ENCODE measurements at places on chromosomes 2 and 18. TPM values are rescaled to one million over a fixed set of nuclear protein-coding genes. Genes with fewer than 3 reads are reported as not detected.

KCNJ13 gene
- not detected for total RNA-seq

GRCh38 chr2:105641389-105641811, 103.3 kb upstream of the NCK2 start:
- no peak for DNase-seq
- H3K4me1 ChIP-seq: no peaks in the 10 kb centered on the region
- no peak overlapping the region for H3K4me3 ChIP-seq
- H3K27me3 ChIP-seq: peaks cover 6% of the 10 kb centered on the region
- H3K27ac ChIP-seq: no peak overlapping the region

GRCh38 chr2:207506426-207506825, 23.3 kb upstream of the CREB1 start:
- no peak overlapping the region for H3K4me3 ChIP-seq
- DNase-seq: no peak
- H3K4me1 ChIP-seq: peaks cover 56% of the 10 kb centered on the region
- H3K36me3 ChIP-seq: peaks cover 13% of the 10 kb centered on the region
- H3K27ac ChIP-seq: peak overlapping the region; percentile 16

GRCh38 chr2:219798430-219798829, 171.0 kb downstream of the SLC4A3 start:
- H3K27me3 ChIP-seq: no peaks in the 10 kb centered on the region
- no peak overlapping the region for H3K4me3 ChIP-seq
- no peak for DNase-seq
- H3K36me3 ChIP-seq: no peaks in the 10 kb centered on the region
- H3K4me1 ChIP-seq: no peaks in the 10 kb centered on the region
- no peak overlapping the region for H3K27ac ChIP-seq

IL1A gene
- total RNA-seq: 1.9 TPM

BARD1 gene
- total RNA-seq: 19.0 TPM

TGFA gene
- 0.31 TPM for total RNA-seq

DNA sequence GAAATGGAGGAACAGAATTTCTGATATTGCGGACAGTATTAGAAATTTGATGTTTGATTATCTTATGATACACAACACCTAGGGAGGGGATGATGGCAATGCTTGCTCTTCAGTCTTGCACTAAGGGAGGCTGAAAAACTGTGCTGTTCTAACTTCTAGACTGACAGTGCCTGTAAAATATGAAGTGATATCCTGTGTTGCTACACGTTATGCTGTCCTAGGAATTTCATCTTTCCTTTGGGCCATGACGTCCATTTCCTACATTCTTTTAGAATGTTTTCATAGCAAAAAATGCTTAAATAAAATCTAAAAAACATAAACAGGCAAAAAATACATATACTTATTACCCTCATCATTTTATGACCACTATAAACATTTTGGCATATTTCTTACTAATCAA, 55.3 kb downstream of the OSBPL1A start:
- no peak for DNase-seq
- peaks cover 5% of the 10 kb centered on the region for H3K27me3 ChIP-seq
- H3K4me1 ChIP-seq: no peaks in the 10 kb centered on the region

DNA sequence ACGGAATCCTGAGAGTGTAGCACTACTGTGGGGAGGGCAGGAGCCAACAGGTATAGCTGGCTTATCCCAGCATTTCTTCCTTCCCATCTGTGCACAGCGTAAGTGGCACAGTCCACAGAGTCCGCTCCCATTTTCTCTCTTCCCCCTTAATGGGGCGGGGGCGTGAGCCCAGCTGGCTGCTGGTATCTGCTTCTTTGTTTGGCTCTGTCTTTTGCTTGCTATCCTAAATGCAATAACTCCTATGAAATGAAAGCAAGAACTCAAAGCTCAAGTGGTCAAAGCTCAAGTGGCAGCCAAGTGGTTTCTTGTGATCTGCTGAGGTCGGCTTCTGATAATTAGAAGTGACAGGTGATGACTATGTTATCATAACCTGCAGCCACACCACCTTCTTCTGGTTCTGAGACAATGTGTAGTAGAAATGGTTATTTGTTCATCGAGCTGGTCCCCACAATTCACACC, 192.7 kb downstream of the PLCL1 start:
- no peaks in the 10 kb centered on the region for H3K36me3 ChIP-seq
- no peak overlapping the region for H3K27ac ChIP-seq
- no peaks in the 10 kb centered on the region for H3K27me3 ChIP-seq
- no peak overlapping the region for H3K4me3 ChIP-seq
- no peak for DNase-seq
- H3K4me1 ChIP-seq: no peaks in the 10 kb centered on the region

KANSL1L gene
- total RNA-seq: 14.2 TPM

C2orf66 gene
- total RNA-seq: not detected

NYAP2 gene
- total RNA-seq: not detected

GRCh38 chr18:79818036-79818435, 20.3 kb downstream of the KCNG2 start:
- no peak overlapping the region for H3K4me3 ChIP-seq
- H3K36me3 ChIP-seq: no peaks in the 10 kb centered on the region
- peaks cover 7% of the 10 kb centered on the region for H3K27me3 ChIP-seq
- no peak overlapping the region for H3K27ac ChIP-seq
- H3K4me1 ChIP-seq: peaks cover 34% of the 10 kb centered on the region

RNASEH1 gene
- 27.4 TPM for total RNA-seq

- no peaks in the 10 kb centered on the region for H3K27me3 ChIP-seq
- no peak overlapping the region for H3K27ac ChIP-seq
- H3K36me3 ChIP-seq: no peaks in the 10 kb centered on the region
Measured at GRCh38 chr2:117232305-117232704, 582.2 kb upstream of the DDX18 start.

COL4A3 gene
- 18.3 TPM for total RNA-seq

NGEF gene
- not detected for total RNA-seq

ERBB4 gene
- total RNA-seq: not detected

RAPGEF4 gene
- 0.17 TPM for total RNA-seq

- no peak overlapping the region for H3K27ac ChIP-seq
- peaks cover 47% of the 10 kb centered on the region for H3K27me3 ChIP-seq
- H3K4me1 ChIP-seq: peaks cover 7% of the 10 kb centered on the region
- no peak for DNase-seq
Measured at GRCh38 chr18:25345081-25345866, 6.7 kb downstream of the ZNF521 start.

MAL gene
- not detected for total RNA-seq

- no peak for DNase-seq
- H3K27ac ChIP-seq: no peak overlapping the region
- H3K4me1 ChIP-seq: no peaks in the 10 kb centered on the region
- H3K36me3 ChIP-seq: no peaks in the 10 kb centered on the region
Measured at GRCh38 chr2:185433824-185434223, 304.8 kb upstream of the FSIP2 start.

- peaks cover 26% of the 10 kb centered on the region for H3K27me3 ChIP-seq
- no peak overlapping the region for H3K27ac ChIP-seq
- DNase-seq: no peak
- no peak overlapping the region for H3K4me3 ChIP-seq
Measured at GRCh38 chr2:232483311-232483922, 4.2 kb downstream of the ECEL1 start.

SH3RF3 gene
- total RNA-seq: 0.07 TPM

GRCh38 chr2:171247741-171248662, 87.3 kb upstream of the TLK1 start:
- H3K36me3 ChIP-seq: peaks cover 1% of the 10 kb centered on the region
- no peak for DNase-seq
- H3K4me1 ChIP-seq: peaks cover 15% of the 10 kb centered on the region

GRCh38 chr2:156083763-156084493, 248.6 kb downstream of the NR4A2 start:
- H3K36me3 ChIP-seq: no peaks in the 10 kb centered on the region
- peaks cover 2% of the 10 kb centered on the region for H3K27me3 ChIP-seq
- DNase-seq: no peak
- no peak overlapping the region for H3K27ac ChIP-seq
- H3K4me3 ChIP-seq: no peak overlapping the region

DNA sequence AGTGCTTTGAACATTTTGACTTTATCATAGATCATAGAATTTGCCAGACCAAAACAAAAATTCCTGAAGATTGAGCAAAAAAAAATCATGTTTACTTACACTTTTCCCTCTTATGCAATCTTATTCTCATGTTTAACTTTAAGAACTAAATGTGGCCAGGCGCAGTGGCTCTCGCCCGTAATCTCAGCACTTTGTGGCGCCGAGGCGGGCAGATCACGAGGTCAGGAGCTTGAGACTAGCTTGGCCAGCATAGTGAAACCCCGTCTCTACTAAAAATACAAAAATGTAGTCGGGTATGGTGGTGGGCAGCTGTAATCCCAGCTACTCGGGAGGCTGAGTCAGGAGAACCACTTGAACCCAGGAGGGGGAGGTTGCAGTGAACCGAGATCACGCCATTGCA, 227.9 kb upstream of the KYNU start:
- no peak overlapping the region for H3K27ac ChIP-seq
- H3K4me3 ChIP-seq: no peak overlapping the region
- no peaks in the 10 kb centered on the region for H3K36me3 ChIP-seq
- no peaks in the 10 kb centered on the region for H3K4me1 ChIP-seq

DNA sequence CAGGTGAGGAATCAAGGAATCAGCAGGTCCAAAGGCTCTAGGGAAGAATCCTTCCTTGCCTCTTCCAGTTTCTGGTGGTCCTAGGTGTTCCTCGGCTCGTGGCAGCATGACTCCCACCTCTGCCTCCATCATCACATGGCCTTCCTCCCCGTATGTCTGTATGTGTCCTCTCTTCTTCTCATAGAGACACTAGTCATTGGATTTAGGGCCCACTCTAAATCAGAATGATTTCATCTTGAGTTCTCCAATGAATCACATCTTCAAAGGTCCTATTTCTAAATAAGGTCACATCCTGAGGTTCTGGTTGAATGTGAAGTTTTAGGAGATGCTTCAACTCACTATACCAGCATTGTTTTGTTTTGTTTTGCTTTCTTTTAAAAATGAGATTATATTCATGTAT, 11.1 kb upstream of the AGFG1 start:
- no peaks in the 10 kb centered on the region for H3K27me3 ChIP-seq
- no peaks in the 10 kb centered on the region for H3K36me3 ChIP-seq
- H3K4me3 ChIP-seq: no peak overlapping the region
- H3K27ac ChIP-seq: peak overlapping the region; percentile 42

DNA sequence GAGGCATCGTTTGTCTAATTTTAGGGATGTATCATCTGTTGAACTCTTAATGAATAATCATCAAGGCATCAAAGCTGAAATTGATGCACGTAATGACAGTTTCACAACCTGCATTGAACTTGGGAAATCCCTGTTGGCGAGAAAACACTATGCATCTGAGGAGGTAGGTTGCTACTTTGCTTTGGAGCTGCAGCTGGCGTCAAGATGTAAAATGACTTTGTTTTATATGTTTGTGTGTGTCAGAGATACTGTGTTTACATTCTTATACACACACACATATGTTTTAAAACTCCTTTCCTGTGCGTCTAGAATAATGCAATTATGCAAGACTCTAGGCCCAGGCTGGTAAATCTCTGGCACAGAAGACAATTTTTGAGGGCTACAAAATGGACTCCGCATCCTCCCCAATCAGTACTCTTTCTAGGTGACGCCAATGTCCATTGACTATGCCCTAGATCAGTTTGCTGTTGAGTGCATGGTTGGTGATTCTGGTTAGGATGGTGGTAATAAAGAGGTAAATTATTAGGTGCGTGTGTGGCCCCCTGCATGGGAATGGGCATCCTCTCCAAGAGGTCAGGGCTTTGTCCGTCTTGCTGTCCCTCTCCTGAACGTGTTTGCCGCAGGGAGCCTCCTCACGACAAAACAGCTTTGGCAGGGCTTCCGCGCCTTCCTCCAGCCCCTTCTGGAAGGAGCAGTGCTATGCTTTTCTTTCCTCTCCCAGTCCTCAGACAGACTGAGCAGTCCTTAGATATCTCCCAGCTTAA, 68.2 kb upstream of the EML6 start:
- H3K36me3 ChIP-seq: peaks cover 94% of the 10 kb centered on the region
- H3K4me1 ChIP-seq: no peaks in the 10 kb centered on the region

DNA sequence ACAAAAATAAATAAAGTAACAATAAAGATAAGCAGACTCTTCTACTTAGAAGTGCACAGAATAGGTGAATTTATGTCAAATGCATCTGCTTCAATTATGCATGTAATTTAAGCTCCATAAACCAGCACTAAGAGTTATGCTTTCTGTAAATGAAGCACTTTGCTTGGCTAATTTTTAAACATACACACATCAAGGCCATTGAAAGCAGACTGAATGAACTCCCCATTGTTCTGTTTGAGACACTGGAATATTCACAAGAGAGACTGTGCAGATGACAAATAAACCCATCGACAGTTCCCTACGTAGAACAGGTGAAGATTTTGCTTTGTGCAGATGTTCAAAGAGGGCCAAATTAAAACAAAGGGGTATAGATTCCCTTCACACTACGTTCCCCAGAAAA, 133.4 kb downstream of the PID1 start:
- no peak overlapping the region for H3K4me3 ChIP-seq
- no peaks in the 10 kb centered on the region for H3K36me3 ChIP-seq
- no peak overlapping the region for H3K27ac ChIP-seq

GRCh38 chr2:7452110-7452876, 535.1 kb downstream of the RNF144A start:
- no peak overlapping the region for H3K4me3 ChIP-seq
- H3K27ac ChIP-seq: no peak overlapping the region
- H3K4me1 ChIP-seq: no peaks in the 10 kb centered on the region

KYNU gene
- total RNA-seq: 43.8 TPM

- H3K4me3 ChIP-seq: no peak overlapping the region
- H3K27ac ChIP-seq: no peak overlapping the region
- DNase-seq: no peak
Measured at GRCh38 chr2:85516653-85517389, 22.1 kb upstream of the MAT2A start.

- H3K36me3 ChIP-seq: peaks cover 27% of the 10 kb centered on the region
- peaks cover 58% of the 10 kb centered on the region for H3K4me1 ChIP-seq
- peak overlapping the region; percentile 88 for H3K27ac ChIP-seq
- peak overlapping the region; percentile 95 for H3K4me3 ChIP-seq
Measured at GRCh38 chr2:223943561-223944008, 1.6 kb downstream of the WDFY1 start.

- H3K36me3 ChIP-seq: no peaks in the 10 kb centered on the region
- no peak for DNase-seq
- H3K4me1 ChIP-seq: no peaks in the 10 kb centered on the region
- H3K27me3 ChIP-seq: peaks cover 8% of the 10 kb centered on the region
- H3K4me3 ChIP-seq: no peak overlapping the region
Measured at GRCh38 chr2:206341396-206341795, 66.9 kb downstream of the ZDBF2 start.

GRCh38 chr2:119982506-119982905, 30.4 kb upstream of the EPB41L5 start:
- H3K4me1 ChIP-seq: no peaks in the 10 kb centered on the region
- no peak overlapping the region for H3K27ac ChIP-seq
- no peak overlapping the region for H3K4me3 ChIP-seq

GRCh38 chr2:47033102-47033880, 117.7 kb upstream of the MCFD2 start:
- no peaks in the 10 kb centered on the region for H3K27me3 ChIP-seq
- H3K4me1 ChIP-seq: peaks cover 49% of the 10 kb centered on the region
